ENCODE measurements at places on chromosomes 11 and 22.

DNA sequence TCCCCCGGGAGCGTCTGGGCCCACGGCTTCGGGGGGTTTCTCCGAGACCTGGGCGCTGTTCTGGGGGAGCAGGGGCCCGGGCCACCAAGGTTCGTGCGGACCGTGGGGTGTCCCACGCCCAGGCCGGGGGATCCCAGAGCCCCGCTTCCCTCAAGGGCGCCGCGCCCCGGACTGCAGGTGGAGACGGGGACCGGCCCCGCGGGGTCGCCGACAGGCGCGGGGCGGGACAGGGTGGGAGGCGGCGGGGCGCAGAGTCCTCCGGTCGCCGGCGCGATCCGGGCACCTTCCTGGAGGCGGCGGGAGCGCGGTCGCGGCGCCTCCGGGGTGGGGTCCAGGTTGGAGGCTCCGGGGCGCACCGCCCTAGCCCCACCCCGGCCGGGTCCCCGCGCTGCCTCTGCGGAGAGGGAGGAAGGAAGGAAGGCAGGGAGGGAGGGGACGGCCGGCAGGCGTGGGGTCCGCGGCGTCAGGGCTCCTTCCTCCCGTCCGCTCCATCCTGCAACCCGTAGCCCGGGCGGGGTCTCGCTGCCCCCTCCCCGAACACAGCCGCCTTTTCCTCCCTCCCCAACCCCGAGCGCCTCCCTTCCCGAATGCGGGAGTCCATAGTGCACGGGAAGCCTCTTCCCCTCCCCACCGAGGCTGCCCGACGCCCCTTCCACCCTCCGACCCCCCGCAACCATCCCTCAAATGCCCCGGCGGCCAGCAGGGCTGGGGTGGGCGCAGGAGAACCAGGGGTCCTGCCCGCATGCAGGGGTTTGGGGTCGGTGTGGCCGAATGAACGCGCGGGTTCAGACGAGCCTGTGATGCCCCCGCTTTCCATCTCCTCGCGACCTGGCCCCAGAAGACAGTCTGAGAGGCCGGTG lies 4.3 kb upstream of the ZBED4 start:
- no peak for DNase-seq

DNA sequence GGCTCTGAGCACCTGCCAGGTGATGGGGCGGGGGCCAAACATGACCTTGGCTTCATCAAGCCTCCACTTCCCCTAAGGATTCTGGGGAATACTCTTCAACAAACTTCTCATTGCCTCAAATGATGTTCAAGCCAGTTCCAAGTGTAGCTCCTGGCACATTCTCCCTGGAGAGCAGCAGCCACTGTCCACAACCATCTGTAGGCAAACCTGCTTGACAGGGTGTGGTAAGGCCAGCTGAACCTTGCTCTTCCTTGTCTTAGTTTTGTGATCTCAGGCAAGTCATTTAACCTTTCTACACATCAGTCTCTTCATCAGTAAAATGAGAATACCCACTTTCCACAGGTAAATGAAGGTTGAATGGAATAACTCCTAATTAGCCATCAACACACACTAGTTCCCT lies 323.3 kb downstream of the TENM4 start:
- DNase-seq, result no peak

GRCh38 chr11:132818951-132819350 lies 713.4 kb downstream of the OPCML start:
- DNase-seq, result no peak

DNA sequence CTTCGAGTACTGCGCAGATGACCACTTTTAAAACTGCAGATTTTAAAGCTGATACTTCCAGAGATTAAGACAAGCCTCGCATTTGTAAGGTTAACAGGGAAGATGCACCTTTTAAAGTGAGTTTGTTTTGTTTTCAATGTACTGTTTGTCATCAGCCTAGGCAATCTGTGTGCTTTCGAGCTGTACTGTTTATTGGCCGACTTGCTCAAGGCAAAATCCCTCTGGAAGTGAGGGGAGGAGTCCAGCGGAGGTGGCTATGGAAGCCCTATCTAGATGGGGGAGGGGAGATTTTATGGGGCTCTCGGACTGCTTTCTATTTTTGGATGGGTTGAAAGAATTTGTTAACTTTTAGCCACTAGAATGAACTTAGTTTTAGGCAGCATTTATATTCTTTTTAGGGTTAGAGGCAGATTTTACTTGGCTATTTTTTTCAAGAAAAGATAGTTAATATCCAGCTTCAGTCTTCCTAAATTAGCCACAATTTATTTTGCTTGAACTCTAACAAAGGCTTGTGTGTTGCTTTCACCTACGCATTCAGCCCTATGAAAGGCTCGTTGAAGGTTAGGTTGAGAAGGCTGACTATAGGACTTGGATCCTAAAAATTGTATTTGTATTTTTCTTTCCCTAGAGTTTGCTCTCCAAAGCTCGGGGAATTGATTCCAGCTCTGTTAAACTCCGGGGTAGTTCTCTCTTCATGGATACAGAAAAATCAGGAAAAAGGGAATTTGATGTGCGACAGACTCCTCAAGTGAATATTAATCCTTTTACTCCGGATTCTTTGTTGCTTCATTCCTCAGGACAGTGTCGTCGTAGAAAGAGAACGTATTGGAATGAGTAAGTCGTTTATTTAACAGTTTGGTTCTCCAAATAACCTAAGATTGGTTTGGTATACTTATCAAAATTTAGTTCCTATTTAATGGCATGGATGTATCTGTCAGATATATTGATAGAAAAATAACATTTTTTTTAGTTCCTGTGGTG lies 2.1 kb downstream of the WEE1 start:
- DNase-seq, result no peak

DNA sequence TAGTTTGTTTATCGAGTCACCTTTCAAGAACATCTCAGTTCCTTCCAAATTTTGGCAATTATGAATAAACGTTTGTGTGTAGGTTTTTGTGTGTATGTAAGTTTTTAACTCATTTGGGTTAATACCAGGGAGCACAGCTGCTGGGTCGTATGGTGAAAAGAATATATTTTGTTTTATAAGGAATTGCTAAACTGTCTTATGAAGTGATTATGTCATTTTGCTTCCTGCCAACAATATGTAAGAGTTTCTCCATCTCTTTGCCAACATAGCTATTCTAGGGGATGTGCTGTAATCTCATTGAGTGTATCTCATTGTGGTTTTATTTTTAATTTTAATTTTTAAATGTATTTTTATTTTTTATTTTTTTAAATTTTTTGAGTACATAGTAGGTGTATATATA lies 27.3 kb downstream of the BCL2L13 start:
- no peak for DNase-seq

- DNase-seq, result no peak
These were observed 1137.7 kb upstream of the CNTN5 start for GRCh38 chr11:97883086-97883485.

GRCh38 chr22:45994491-45995404 lies 17.8 kb upstream of the WNT7B start:
- DNase-seq, result peak; percentile 87

- DNase-seq, result peak; percentile 67
These were observed 10.4 kb upstream of the SLCO2B1 start for GRCh38 chr11:75140269-75141138.

DNA sequence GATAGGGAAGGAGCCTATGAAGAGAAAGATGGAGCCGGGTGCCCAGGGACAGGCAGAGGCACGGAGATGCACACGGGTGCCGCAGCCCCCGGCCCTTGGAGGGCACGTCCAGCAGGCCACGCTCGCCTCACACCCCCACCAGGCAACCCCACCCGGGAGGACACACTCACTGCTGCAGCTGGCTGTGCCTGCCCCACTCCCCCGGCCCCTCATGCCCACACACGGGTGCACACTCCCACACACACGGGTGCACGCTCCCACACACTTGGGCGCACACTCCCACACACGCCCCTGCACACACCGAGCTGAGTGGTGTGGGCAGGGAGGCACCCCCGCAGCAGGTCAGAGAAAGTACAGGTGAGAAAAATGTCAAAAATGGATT lies 1.1 kb downstream of the MOB2 start:
- DNase-seq, result peak; percentile 42

DNA sequence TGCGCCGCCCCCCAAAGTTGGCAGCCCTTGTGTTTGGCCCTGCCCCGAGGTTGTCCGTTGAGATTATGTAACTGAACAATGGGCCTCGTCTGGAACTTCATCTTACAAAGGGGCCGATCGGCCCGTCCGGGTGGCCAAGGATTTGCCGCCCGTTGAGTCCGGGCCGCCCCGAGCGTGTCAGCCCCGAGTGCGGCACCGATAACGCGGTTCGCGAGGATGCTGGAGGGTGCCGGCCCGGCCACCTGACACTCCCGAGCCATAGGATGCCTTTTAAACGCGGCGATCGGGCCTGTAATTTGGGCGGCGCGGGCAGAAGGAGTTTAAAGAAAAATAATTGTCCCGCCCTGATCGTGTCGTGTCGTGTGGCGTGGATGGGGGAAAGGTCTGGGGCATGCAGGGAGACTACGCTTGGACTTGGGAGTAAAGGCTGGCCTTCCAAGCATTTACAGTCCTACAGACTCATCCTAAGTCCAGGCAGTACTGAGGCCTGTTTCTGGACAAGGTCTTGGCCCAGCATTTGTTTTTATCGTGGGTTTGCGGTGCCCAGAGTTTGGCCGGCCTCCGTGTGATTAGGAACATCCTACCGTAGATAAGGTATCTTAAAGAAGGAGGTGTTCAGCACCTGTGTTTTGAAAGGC lies 1.3 kb downstream of the WEE1 start:
- DNase-seq, result no peak

GRCh38 chr22:38317122-38317994 lies at the start of gene CSNK1E:
CSNK1E (minus strand) TSS chr22:38317433; CDS start chr22:38314157, 3,276 bp downstream.
- DNase-seq, result peak; percentile 82

- DNase-seq, result no peak
These were observed 10.1 kb downstream of the MMP12 start for GRCh38 chr11:102864724-102865123.

DNA sequence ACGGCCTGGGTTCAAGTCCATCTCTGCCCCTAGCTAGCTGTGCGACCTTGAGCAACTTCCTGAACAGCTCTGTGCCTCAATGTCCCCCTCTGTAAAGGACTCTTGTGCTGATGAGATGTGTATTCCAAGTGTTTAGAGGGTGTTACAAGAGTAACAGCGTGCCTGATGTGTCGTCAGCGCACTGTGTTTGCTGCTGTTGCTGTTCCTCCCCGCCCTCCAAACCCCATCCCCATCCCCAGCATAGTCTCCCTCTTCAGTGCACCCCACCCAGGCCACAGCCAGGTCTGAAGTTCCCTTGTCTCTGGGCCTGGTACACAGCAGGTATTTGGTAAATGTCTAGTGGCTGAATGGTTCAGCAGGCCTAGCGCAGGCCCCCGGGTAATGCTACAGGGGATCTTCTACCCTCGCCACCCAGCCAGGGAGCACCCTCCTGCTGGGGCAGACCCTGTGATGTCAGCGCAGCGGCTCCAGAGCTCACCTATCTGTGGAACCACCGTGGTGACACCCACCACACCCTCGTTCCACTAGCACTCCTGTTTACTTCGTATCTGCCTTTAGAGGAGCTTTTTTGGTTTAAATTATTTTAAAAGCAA lies 10.3 kb downstream of the CBX7 start:
- no peak for DNase-seq

GRCh38 chr11:58688789-58689503 lies 42.8 kb downstream of the GLYAT start:
- DNase-seq, result no peak

DNA sequence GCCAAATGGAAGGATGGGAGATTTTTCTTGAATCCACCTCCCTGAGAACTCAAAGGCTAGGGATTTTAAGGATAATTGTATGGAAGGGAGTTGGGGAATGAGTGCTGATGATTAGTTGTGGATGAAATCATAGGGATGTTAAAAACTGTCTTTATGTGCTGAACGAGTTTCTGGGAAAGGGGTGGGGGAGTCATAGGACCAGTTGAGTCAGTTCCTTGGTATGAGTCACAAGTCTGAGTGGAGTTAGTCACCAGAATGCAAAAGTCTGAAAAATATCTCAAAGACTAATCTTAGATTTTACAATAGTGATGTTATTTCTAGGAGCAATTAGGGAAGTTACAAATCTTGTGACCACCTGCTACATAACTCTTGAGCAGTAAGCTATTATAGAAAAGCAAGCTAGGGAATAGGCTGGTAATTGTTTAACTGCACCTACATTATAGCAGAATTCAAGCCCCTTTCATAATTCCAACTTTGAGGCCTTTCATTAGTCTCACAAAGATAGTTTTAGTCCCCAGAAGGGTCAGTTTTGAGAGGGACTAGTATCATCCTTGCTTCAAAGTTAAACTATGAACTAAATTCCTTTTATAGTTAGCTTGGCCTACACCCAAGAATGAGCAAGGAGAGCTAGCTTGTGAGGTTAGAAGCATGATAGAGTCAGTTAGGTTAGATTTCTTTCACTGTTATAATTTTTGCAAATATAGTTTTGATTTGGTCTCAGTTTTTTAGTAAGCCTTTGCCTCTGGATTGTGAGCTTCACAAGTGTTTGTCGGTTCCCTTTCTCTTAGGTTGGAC lies 668.0 kb downstream of the ETS1 start:
- no peak for DNase-seq

- no peak for DNase-seq
These were observed 35.6 kb upstream of the EIF3D start for GRCh38 chr22:36564422-36565158.

- no peak for DNase-seq
These were observed 161.8 kb downstream of the CASP12 start for GRCh38 chr11:104736502-104736901.

All from dorsolateral prefrontal cortex (tissue), 122 donors.